NCI-H446 treated with DMSO at 0.1 percent for 48 hours (cell line): ENCODE measurements at places on chromosomes 3 and 15.

- DNase-seq, result no peak
Measured at GRCh38 chr3:55364421-55364820, 122.7 kb downstream of the WNT5A start.

- no peak for DNase-seq
Measured at GRCh38 chr15:79209690-79210089, 72.8 kb upstream of the ANKRD34C start.

DNA sequence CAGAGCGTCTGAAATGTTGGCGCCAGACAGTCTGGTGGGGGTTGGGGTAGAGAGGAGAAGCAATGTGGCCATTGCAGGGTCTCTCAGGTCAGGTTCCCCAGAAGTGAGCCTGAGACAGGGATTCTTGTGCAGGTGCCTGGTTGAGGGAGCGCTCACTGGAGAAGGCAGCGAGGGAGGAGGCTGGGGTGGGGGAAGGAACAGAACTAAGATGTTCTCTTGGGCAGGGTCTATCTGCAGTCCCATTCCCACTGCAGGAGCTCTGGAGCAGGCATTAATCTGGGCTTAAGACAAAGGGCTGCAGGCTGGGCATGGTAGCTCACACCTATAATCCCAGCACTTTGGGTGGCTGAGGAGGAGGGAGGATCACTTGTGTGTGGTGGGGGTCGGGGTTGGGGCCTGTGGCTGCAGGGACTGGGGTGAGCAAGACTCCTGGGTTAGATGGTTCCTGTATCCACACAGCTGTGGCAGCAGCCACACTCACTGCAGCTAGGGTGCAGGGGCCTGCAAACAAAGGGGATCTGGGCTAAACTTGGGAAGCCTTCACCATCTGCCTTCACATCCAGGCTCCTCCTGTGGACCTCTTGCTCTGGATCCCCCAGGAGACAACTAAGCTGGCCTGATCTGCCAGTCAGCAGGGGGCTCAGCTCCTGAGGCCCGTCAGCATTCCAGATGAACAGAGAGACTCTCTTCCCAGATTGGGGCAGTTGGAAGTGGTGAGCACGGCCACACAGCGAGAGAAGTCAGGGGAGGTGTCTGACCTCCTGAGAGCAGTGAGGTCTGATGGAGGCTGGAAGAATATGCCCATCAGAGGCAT is 172.5 kb downstream of the ABHD5 start:
- DNase-seq, result no peak

- DNase-seq, result no peak
Measured at GRCh38 chr3:71927505-71928066, 142.6 kb upstream of the PROK2 start.

DNA sequence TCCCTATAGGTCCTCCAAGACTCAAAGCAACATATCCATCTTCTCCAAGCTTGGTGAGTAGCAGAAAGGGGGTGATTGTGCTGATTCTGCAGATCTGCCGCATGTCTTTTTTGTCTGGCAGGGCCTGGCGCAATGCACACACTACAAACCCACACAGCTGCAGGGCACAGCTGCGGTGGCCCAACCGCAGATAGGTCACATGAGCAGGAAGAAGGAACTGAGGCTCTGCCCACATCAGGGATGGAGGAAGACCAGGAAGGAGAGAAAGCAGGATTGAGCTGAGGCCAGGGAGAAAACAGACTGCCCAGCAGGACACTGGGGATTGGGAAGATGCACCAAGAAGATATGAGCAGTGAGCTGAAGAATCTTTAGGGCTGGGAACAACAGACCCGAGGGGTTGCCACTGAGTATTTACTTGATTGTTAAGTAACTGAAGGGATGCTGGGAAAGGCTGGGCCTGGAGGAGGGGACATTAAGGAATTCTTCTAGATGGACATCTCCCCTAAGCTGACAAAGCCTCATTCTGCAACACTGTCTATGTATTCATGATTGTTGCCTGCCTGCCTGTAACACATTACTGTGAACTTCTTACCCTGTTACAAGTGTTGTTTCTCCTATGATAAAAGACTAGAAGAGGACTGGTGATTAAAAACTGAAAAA is 126.7 kb downstream of the MYLK start:
- DNase-seq, result no peak

DNA sequence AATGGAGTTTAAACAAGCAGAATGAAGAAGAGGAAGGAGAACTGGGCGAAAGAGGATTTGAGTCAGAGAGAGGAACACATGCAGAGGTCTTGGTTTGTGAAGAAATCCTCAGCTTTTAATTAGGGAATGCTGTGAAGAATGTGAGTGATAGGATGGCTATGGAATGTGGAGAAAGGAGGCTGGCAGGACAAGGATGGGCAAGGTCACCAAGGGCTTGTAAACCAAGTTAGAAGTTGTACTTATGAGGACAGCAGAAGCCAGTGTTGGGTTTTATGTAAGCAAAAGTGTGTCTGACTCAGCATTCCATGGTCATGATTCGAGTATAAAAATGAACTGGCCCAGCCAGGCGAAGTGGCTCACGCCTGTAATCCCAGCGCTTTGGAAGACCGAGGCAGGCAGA is 60.0 kb upstream of the IL12A start:
- no peak for DNase-seq
